Activated CD4-positive, alpha-beta T cell treated with anti-CD3 and anti-CD28 coated beads, Interleukin-2, amount 50 U/mL, for 48 hours (primary cell): ENCODE measurements at places on chromosomes 5 and 9.
A peak's percentile ranks its signal among the peaks of the same experiment; 100 is the strongest.

DNA sequence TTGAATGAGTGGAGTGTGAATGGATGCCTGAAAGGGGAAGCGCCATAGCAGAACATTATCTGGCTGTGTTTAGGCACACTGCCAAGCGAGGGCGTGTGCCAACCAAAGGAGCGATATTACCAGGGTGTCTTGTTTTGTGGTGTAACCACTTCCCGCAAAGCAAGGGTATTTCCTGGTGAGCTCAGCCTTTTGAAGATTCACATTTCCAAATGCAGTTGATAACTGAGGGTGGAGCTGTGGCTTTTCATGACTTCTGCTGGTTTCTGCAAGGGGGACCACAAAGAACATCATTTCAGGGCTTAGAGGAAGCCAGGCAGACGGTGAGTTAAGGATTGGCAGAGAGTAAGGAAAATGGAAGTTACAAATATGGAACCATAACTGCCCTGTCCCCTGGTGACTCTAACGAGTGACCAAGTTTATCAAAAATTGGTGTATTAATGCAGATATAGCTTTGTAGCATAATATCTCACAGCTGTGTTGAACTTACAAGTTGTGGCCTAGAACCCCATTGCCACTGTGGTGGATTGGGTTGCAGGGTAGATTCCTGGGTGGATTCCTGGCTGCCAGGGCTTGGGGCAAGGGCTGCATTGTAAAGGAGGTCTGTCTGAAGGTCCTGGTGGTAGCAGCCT, 71.4 kb downstream of the RALGPS1 start:
- peak; percentile 82 for DNase-seq

- DNase-seq: no peak
Observed at GRCh38 chr5:93022796-93023447, 558.1 kb downstream of the NR2F1-AS1 start.

DNA sequence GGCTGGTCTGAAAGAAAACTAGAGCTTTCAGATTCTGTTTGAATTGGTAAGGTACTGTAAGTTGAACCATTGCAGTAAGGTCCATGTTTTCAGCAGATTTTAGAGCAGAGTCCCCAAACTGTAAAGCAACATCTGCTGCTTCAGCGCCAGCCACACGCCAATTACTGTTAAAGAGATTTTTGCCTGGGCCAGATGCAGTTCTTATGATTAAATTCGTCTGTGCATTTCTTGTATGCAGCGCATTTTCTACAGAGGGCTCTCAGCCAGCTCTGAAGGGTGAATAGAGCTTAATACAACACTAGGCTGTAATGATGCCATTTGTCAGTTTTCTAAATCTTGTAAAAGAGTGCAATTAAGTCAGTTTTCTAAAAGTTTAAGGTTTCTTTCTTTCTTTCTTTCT, 246.3 kb downstream of the COX7C start:
- no peak for DNase-seq

GRCh38 chr9:5786370-5787127, 46.4 kb downstream of the ERMP1 start:
- DNase-seq: no peak

- no peak for DNase-seq
Observed at GRCh38 chr5:94191604-94192003, 426.8 kb downstream of the KIAA0825 start.
